ENCODE measurements at places on chromosomes 11 and 22.

GRCh38 chr22:31625661-31626426 is 36.2 kb downstream of the PISD start:
- no peak for DNase-seq

DNA sequence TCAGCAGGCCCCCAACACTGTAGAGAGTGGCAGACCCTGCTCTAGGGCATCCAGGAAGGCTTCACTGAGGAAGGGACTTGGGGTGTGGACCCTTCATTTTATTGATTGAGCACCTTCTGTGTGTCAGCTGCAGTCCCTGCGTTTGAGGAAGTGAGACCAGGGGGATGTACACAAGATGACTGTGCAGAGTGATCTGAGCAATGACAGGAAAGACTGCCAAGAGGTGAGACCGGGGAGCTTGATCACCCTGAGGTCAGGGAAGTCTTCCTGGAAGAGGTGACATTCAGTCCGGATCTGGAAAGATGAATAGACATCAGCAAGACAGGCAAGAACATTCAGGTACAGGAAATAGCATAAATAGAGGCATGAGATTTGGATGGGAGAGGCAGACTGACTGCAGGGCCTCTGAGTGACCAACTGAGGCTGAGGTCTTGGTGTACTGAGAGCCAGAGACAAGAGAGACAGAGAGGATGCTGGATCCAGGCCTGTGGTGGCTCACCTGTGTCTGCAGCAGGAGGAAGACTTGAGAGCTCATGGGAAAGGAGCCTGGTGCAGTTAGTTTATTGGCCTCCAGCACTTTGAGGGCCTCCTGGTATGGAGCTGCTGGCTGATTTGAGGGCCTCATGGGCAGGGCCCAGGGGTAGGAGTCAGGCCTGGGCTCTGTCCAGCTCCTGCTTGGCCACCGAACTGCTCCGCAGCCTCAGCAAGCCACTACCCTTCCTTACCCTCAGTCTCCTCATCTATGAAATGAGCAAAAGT is 5.2 kb downstream of the DGAT2 start:
- DNase-seq = no peak

DNA sequence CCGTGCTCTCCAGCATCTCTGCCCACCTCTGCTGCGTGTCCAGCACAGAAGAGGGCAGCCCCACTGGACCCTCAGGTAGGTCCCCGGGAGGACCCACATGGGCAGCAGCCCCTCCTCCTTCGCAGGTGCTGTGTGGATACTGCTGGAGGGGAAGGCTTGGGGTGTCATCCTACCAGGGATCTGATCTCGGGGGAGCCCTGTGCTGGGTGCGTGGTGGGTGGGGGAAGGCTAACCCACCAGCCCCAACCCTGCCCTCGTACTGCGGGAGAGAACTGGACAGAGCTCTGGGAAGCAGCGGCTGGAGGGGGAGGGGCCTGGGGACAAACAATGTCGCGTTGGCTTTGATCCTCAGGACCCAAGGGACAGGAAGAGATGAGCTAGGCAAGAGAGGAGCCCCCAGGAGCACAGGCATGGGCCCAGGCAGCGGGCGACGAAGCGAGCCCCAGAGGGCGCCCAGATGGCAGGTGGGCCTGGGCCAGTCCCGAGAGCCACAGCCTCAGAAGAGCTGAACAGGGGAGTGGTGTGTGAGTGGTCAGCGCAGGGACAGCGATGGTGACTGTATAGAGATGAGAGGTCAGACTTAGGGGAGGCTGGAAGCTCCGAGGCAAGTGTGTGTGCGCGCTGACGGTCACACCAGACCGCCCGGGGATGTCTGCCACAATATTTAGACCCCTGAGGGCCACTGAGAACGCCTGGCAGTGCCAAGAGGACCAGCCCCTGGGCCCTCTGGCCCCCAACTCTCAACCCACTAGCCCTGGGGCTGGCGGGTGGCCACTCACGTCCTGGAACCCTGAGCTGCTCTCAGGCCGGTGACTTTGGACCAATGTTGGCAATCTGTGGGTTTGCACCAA is 1.4 kb upstream of the PIM3 start:
- DNase-seq = no peak

DNA sequence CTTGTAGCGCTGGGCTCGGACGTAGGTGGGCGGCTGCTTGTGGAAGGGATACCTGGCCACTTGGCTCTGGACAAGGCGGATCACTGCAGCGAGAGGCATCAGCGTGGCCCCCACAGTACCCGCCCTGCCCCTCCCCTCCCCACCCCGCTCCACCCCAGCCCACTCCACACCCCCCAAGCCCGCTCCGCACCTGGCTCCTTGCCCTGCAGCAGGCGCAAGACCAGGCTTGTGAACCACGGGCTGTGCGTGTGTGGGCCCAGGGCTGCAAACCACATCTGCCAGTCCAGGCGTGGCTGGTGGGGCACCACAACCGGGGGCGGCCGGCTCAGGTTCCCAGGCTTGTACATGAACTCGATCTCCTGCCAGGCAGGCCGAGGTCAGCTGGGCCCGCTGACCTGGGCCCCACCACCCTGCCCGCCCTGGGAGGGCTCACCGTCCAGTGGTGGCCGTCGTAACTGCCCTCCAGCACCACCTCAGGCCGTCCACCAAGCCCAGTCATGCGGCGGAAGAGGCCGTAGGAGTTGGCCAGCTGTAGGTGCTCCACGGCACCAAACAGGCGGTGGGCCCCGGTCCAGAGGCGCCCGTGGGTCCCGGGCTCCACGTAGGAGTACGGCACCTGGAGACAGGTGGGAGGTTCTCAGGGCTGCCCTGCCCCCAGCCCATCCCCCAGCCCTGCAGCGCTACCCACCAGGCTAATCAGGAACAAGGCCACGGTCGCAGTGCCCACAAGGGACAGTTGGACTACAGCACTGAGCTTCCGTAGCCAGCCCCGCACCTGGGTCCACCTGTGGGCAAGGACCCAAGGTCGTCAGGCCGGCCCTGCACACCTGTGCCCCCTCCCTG is 2.9 kb downstream of the LMF2 start:
- no peak for DNase-seq

- DNase-seq = no peak
These were observed 19.6 kb upstream of the SEPTIN5 start for GRCh38 chr22:19694696-19695095.

- no peak for DNase-seq
These were observed 3.3 kb downstream of the IL10RA start for GRCh38 chr11:117989351-117990102.
